ENCODE measurements at places on chromosomes 6 and 20.

- no peak for DNase-seq
Observed at GRCh38 chr6:11485271-11485670, 52.3 kb upstream of the TMEM170B start.

DNA sequence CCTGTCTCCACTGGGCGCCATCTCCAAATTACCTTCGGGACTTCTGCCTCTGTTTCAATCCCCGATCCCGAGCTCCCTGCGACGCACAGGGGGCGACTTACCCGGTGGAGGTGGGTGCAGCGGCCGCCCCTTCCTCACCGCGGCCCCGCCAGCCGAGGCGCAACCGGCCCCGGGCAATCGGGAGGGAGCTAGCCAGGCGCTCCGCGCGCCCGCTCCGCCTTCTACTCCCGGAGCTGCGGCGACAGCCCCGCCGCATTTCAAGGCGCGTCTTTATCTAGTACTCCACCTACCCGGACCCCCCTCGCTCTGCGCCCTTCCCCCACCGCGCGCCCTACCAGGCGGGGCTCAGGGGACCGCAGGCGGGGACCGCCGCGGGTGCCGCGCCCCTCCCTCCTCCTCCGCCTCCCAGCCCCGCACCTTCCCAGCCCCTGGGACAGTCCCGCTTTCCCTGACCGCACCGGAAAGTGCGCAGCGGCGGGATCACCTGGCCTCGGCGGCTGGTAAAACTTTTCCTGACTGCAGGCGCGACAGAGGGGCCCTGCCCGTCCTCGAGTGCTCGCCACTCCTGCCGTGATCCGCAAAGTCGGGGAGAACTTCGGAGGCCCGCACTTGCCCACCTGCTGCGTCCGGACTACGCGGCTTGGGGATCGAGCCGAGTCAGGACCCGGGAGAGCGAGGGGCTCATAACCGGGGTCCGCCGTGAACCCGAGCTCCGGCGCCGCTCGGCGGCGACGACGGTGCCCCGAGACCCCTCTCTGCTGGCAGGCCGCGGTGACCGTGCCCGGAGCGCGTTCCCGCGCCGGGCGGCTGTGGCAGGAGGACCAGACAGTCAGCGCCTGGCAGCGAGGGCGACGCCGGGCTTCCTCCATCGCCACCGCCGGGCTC is 8.0 kb upstream of the NKX2-2 start:
- peak; percentile 40 for DNase-seq

DNA sequence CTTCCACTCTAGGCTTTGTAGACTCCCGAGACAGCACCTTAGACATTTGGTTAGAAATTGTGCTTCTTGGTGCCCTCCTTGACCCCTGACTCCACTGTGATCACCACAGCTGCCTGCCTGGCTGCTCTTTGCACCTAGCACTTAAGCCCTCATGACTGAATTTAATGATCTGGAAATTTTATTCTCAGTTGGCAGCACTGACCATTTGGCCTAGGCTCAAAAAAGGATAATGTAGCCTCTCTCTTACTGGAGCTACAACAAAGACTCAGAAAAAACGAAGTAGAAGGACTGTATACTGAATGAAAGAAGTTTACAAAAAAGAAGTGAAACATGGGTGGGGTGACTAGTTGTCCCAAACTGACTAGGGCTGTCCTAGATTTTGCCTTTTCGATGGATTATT is 11.3 kb upstream of the ABRACL start:
- DNase-seq: no peak

GRCh38 chr6:7126754-7127153 is 19.0 kb downstream of the RREB1 start:
- no peak for DNase-seq

DNA sequence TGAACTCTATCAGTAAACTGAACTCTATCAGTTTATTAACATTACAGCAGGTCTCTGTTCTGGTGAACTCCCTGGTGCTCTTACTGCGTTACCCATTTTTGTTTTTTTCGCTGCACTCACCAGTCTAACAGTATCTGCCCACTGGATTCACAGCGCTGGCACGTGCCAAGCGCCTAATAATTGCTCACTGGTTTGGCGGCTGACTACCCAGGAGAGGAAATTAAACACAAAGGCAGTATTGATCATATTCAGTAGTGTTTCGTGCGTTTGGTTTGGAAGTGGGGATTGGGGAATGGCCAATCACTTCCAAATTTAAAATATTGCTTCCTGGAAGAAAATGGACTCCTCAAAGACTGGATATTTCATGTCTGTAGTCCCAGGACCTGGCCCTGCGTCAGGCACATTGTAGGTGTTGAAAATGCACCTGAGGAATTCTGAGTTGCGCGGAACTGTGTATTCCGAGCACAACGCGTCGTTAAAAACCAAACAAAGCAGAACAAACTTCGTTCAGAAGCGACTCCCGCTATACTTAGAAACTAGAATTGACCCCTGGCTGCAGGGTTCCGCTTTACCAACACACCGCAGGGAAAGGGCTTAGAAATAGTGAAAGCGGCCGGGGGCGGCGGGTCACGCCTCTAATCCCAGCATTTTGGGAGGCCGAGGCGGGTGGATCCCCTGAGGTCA is 1.1 kb upstream of the RPS12 start:
- DNase-seq: no peak

DNA sequence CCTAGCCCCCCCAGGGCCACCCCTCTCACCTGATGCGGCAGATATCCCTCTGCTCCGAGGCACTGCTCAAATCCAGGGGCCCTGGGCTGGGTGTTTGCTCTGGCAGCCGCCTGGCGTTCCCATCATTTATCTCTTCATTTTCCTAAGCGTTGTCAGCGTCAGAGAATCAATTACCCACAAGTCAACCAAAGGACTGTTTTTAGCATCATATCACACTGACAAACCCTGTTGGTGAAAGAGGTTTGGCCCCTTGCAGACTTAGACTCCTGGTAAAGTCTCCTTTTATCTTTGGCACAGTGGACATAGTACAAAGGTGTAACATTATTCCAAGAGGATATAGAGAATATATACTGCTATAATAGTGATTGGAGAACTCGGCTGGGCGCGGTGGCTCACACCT is at the start of gene GHRH:
GHRH (minus strand) TSS at position 101 of the 400 bp plus-strand sequence. CDS start 4,925 bp downstream, outside the sequence.
- no peak for DNase-seq

- DNase-seq: no peak
Observed at GRCh38 chr6:16471910-16472297, 233.5 kb downstream of the GMPR start.

DNA sequence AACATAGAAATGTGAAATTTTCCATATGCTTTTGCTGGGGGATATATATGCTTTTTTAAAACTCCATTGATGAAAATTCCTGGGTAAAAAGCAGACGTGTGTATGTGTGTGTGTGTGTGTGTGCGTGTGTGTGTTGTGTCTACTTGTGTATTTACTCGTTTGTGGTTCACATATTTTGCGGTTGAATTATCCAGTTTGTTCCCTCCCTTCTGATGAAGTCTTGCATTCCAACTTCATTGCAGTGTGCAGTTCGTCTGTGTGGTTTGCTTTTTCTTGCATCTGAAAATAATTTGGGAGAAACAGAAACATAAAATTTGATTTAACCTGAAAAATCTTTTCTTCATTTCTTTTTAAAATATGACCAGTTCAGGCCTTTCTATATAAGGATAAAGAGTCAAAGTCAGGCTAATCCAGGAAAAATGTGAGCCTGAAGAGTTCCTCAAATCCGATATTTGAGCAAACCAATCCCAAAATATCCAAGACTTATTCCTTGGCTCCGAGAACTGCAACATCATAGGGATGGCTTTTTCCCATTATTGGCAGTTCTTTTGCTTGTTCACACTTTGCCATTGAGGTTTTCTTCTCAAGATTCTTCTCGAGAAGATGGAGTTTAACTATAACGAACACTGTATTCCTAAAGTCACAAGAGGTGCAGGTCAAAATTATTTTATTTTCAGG is 202.2 kb upstream of the CCN2 start:
- DNase-seq: peak; percentile 76

DNA sequence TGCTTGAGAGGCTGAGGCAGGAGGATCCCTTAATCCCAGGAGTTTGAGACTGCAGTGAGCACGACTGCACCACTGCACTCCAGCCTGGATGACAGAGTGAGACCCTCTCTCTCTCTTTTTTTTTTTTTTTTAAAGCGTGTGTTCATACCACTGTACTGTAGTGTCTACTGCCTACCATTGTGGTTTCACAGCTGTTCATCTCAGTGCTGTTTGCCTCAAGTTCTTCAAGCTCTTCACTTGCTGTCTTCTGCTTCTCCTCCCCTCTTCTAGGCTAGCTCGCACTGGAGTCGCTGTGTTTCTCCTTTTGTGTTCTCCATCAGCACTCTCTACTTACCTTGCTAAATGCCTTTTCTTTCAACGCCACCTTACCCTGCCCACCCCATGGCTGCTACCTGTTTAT is 7.4 kb downstream of the FOXO3 start:
- no peak for DNase-seq

GRCh38 chr20:52420805-52421204 is 229.2 kb upstream of the ZFP64 start:
- no peak for DNase-seq

GRCh38 chr6:144688713-144689112 is 403.6 kb downstream of the UTRN start:
- DNase-seq: no peak

- no peak for DNase-seq
Observed at GRCh38 chr20:61690993-61691838, 374.5 kb downstream of the TAF4 start.

DNA sequence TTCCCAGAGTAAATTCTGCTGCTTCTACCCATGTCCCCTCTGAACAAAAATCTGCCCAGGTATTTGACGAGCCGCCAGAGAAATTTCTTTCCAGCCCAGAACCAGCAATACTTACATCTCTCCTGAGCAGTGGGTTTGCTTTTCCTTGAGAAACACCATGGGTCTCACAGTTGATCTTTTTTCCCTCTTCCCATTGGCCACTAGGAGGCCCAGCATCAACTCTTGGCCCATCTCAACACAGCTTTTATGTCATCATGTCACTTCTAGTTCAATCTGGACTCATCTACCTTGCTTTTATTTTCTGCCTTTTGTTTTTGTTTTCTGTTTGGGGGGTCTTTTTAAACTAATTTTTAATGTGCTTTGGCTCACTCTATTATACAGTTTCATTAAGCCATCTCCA is 18.8 kb downstream of the MAFB start:
- DNase-seq: no peak

- no peak for DNase-seq
Observed at GRCh38 chr6:93453956-93454355, 34.6 kb upstream of the EPHA7 start.

- no peak for DNase-seq
Observed at GRCh38 chr6:64807785-64808184, 899.2 kb downstream of the EYS start.

GRCh38 chr6:88563277-88563625 is 397.1 kb upstream of the CNR1 start:
- no peak for DNase-seq

DNA sequence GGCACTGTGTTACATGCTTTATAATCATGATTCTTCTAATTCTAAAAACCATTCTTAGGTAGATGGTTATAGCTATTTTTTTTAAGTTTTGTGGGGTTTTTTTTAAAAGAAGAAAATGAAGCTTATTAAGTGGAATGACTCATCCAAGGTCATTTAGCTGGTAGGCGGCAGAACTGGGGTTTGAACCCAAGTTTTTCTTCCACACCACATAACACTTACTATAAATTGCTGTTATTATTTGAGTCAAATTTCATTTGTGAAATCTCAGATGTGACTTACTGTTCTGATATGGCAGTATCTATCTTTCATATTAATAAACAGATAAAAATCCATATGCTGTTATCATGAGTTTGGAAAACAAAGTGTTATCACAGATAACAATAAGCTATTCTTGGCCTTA is 10.4 kb upstream of the COL10A1 start:
- no peak for DNase-seq

DNA sequence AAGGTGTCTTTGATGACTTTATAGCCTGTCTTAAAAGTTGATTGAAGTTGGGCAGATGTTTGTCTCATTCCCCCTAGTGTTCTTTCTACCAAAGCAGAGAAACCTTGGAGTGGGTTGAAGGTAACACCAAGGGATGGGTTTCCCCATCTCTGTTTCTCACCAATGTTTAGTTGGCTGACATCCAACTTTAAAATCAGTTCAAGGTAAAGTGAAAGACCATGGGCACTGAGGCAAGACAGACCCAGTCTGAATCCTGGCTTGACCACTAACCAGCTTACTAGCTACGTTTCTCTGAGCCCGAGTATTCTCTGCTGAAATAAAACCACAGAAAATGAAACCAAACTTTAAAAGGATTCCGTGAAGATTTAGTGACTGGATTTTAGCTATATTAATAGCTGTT is 258.9 kb downstream of the KIF16B start:
- no peak for DNase-seq

GRCh38 chr20:21124190-21124589 is 1.7 kb upstream of the KIZ start:
- DNase-seq: no peak

DNA sequence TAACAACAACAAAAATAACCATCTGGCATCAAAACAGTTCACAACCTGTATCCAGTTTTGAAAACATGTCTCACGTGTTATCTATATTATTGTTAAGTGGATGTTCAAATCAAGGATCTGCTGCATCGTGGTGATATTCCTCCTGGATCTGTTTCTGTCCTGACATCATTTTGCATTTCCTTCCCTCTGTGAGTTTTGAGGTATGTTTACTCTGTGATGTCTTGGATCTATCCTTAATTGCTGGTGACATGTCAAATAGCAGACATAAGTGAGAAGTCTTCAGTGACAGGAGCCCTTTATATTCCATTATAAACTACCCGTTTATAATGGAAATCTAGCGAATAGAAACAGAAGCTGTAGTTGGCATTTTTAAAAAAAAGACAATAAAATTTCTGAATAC is 381.8 kb upstream of the NOX3 start:
- DNase-seq: no peak

GRCh38 chr6:125670568-125670967 is 78.9 kb upstream of the HEY2 start:
- no peak for DNase-seq
